Cerebellar nuclear complex (tissue), 1 donor: ENCODE measurements at places on chromosomes 4 and X.

DNA sequence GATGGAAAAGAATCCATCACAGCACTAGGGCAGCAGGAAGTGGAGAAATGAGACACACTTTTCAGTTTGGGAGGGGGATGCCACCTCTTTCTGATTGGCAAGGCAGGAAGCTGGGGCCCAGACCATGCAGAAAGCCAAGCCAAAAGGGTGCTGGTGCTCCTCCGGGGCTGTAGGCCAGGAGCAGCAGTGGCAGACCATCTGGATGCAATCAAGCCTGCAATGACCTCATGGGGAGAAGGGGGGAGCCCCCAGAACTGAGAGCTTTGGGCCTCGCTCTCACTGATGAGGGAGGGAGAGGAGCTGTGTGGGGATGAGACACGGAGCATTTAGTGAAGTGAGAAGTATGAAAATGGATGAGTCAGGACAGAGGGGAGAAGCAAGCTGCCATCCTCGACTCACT, 141.3 kb upstream of the NALF2 start:
- DNase-seq, result no peak

DNA sequence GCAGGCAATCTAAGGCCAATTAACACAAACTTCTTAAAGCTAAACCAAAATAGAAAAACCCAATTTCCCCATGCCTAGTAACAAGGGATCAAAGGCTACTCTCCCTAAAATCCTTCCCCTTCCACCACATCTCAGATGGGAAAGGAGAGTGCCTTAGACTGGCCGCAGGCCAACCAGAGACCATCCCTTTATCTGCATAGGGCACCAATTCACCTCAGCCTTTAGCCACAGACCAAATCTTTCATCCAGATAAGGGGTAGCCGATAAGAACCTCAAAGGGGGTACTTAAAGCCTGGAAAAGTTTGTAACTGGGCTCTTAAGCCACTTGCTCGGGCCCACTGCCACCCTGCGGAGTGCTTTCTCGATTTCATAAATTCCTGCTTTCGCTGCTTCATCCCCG, 68.3 kb downstream of the TEX13C start:
- no peak for DNase-seq

- no peak for DNase-seq
These were observed 3.8 kb upstream of the GPR174 start for GRCh38 chrX:79140731-79141130.

- no peak for DNase-seq
These were observed 48.5 kb downstream of the PRKX start for GRCh38 chrX:3664921-3665320.

GRCh38 chrX:123477673-123478072, 255.2 kb downstream of the THOC2 start:
- no peak for DNase-seq

- no peak for DNase-seq
These were observed 124.8 kb downstream of the ATG4A start for GRCh38 chrX:108216405-108216804.

- no peak for DNase-seq
These were observed 65.4 kb upstream of the ENPP6 start for GRCh38 chr4:184282895-184283654.

GRCh38 chr4:29311247-29311646, 1408.9 kb upstream of the PCDH7 start:
- no peak for DNase-seq

GRCh38 chr4:47372561-47372960, 90.9 kb downstream of the COMMD8 start:
- no peak for DNase-seq

GRCh38 chrX:94686071-94686470, 1012.1 kb downstream of the FAM133A start:
- DNase-seq, result no peak

GRCh38 chr4:102705391-102705935, 55.3 kb downstream of the MANBA start:
- DNase-seq, result no peak

DNA sequence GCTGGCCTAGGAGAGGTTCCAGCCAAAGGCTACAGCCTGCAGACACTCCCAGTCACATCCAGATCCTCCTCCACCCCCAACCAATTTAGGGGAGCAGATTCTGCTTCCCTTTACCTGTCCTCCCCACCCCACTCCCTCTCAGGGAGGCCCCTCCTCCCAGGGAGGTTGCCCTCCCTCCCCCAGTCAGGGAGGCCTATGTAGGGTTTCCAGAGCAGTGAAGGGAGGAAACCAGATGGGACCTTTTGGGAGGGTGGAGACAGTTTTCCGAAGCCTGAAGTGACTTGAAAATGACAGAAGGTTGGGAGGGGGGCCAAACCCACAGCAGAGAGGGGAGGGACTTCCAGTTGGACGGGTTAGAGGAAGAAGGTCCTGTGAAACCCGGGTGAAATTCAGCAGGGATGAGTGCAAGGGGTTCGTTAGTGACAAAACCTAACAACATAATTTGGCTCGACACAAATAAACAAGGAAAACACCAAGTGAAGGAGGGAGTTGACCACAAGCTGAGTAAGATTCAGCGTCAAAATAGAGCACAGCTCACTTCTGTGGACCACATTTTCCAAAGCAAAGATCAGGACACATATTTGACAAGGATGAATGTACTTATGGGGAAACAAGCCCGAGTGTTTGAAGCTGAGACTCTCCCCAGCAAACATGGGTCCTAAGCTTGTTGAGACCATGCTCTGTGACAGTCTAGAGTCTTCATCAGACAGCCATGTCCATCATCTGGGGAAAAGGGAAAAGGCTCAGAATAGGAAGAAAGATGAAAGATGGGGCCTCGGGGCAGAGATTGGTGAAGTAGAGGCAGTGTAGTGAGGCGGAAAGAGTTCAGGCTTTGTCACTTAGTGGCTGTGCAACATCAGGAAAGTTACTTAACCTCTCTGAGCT, 46.4 kb downstream of the PRPS1 start:
- no peak for DNase-seq

- no peak for DNase-seq
These were observed 1183.0 kb downstream of the TECRL start for GRCh38 chr4:63226229-63226628.

GRCh38 chr4:22500831-22501714, 14.8 kb downstream of the ADGRA3 start:
- no peak for DNase-seq

- no peak for DNase-seq
These were observed 128.1 kb downstream of the KDM6A start for GRCh38 chrX:45001048-45001447.

- no peak for DNase-seq
These were observed 847.9 kb downstream of the RAB28 start for GRCh38 chr4:12636191-12636590.

DNA sequence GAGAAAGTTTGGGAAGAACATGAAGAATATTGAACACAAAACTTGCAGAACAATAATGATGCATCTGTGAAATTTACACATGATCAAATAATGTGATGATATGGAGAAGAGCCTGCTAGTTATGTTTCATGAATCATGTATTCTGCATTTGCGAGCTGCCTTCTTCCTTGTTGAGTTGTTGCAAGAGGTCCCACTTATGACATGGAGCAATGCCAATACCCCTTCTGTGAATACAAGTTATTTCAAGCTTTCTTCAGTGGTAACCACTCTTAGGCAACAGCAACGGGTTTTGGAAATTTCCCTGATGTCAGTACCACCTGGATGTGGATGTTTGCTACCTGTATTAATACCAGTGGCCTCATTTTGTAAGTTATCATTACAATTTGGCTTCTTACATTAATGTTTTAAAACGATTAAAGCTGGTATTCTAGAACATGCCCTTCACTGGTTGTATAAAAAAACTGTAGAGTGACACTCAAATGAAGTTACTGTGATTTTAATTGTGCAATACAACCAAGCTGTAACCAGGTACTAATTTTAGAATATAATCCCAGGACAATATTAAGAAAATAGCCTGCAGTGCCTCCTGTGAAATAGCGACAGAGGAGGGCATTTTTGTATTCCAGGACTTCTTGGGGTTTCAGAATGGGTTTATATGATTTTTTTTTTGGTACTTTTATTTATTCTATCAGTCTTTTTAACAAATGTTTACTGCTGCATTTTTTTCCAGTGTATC, 25.3 kb downstream of the IQCM start:
- DNase-seq, result no peak

DNA sequence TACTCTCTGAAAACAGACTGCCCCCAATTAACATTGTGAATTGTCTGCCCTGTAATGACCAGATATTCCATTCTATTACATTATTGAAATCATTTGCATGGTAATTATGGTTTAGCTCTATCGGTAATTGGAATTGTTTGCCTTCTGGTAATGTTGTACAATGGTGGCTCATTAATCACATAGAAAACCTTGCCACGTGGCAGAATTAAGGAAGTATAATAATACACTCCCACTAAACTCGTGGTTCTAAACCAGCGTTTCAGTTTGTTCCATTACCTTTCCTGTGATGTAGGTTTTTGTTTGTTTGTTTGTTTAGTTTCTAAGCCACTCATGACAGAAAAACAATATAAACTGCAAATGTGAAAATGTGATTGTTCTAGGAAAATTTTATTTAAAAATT, 45.1 kb upstream of the TAPT1 start:
- DNase-seq, result no peak

GRCh38 chr4:16995451-16995850, 97.0 kb upstream of the LDB2 start:
- DNase-seq, result no peak

GRCh38 chrX:43552156-43552555, 103.9 kb upstream of the MAOA start:
- DNase-seq, result no peak

DNA sequence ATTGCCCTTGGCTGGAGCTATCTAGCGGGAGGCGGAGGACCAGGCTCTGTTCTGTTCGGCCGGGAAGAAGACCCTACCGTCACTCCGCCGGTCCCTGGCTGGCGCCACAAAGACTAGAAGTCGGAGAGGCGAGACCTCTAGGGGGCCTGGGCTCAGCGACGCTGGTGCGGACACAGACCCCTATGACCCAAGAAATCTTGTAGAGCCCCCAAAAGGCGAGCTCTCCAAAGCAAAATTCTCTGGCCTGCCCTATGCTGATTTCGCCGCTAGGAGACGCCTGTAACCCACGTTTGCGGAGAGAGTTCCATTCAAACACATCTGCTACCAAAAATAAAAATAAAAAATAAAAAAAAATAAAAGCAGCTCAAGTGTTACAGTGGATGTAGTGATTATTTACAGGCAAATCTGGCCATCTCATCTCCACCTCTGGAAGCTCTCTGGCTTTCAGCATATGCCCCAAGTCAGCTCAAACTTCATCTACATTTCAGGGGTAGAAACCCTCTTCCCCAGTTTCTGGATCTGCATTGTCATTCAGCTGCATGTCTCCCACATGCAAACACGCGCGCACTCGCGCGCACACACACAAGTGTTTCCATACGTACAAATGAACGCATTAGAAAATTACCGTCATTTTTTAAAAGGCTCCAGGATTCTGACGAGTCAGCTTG, 2.4 kb upstream of the PCDH10 start:
- DNase-seq, result no peak

DNA sequence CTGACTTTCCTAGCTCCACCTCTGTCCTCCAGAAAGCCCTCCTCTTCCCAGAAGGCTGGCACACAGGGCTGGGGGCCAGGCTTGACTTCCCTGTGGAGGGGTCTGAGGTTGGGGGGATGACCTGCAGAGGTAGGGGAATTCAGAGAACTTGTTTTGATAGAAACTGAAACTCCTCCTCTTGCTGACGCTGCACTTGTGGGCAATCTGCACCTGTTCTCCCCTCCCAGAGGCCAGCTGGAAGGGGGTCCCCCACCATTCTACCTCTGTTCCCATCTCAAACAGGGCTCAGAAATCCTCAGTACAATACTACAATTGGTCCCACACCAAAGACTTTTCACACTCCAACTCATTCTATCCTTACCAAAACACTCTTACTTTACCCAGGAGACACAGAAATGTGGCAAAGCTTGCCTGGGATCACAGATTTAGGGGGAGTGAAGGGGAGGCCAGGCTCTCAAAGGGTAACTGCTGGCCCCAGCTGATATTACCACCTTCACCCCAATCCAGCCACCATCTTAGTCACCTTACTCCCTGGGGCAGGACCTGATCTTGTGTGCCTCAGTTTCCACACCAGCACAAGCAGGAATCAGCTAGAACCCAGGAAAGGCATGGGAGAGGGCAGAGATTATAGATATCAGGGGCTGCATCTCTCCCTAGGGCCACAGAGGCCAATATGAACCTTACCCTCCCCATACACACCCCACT, 18.5 kb downstream of the OTUD5 start:
- DNase-seq, result no peak

- no peak for DNase-seq
These were observed 21.2 kb downstream of the PPAT start for GRCh38 chr4:56414135-56414670.

DNA sequence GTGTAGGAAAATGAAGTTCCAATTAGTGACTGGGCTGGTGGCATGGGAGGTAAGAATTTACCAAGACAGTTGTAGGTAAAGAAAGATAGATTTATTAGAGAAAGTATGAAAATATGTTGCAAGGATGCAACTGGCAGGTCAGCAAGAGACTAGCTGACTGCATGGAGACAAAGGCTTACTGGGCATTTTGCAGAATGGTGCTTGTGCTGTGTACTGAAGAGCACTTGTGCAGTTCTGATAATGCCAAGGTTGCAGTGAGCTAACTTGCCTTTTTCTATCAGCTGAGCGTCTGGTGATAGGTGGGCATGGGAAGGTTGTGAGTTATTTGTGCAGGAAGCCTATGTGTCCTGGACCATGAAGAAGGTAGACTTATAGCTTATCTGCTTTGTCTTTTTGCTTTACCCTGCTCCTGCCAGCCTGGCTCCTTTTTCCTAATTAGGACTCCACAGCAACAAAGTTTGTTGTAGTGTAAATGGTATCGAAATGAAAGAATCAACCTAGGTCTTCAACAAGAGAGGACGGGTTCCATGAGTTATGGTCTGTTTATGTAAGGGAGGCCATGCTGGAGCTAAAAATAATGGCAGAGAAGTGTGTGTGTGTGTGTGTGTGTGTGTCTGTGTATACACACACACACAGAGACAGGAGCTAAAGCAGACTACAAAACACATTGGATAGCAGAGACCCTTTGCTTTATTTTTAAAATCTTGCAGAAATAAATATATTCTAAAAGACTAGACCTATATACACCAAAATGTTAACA, 15.0 kb downstream of the BST1 start:
- no peak for DNase-seq

- DNase-seq, result no peak
These were observed 17.0 kb downstream of the LAMP2 start for GRCh38 chrX:120452131-120452530.

DNA sequence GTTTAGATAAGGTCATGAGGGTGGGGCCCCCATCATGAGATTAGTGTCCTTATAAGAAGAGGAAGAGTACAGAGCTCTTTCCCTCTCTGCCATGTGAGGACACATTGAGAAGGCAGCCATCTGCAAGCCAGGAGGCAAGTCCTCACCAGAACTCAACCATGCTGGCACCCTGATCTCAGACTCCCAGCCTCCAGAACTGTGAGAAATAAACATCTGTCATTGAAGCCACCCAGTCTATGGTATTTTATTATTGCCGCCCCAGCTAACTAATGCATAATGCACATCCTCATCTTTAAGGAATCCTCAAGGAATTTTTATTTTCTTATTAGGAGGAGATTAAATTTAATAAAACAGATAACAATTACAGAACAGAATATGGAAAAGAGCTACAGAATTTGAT, 16.7 kb upstream of the EXOSC9 start:
- DNase-seq, result no peak
